Stimulated activated CD8-positive, alpha-beta memory T cell treated with anti-CD3 and anti-CD28 coated beads, Interleukin-15, amount 100 ng/mL, for 48 hours (primary cell): ENCODE measurements at places on chromosomes 2 and 18.

DNA sequence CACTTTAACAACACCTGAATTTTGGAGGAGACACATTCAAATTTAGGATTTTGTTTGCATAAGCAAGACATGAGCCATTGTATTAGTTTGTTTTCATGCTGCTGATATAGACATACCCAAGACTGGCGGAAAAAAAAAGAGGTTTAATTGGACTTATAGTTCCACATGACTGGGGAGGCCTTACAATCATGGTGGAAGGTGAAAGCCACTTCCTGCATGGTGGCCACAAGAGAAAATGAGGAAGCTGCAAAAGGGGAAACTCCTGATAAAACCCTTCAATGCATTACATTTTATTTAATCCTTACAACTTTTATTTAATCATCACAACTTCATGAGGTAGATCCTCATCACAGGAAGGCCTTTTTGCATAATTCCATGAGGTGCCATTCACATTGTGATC, 242.0 kb upstream of the STON1 start:
- no peak for DNase-seq

DNA sequence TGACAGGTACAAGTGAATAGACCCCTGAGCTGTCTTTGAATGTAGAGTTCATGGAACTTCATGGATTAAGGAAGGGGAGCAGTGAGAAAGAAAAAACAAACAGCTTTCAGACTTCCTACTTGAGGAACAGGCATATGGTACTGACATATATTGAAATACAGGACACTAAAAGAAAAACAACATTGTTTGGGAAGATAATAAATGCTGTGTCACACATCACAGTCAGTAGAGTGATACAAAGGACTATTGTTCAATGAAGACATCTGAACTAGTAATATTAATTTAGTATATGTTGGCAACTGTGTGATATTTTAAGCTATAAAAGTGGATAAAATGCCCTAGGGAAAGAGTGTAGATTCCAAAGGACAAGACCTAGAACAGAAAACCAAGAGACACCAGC, 3.3 kb downstream of the DSC2 start:
- no peak for DNase-seq

- DNase-seq: no peak
Observed at GRCh38 chr2:190530248-190530900, 4.1 kb downstream of the NEMP2 start.

DNA sequence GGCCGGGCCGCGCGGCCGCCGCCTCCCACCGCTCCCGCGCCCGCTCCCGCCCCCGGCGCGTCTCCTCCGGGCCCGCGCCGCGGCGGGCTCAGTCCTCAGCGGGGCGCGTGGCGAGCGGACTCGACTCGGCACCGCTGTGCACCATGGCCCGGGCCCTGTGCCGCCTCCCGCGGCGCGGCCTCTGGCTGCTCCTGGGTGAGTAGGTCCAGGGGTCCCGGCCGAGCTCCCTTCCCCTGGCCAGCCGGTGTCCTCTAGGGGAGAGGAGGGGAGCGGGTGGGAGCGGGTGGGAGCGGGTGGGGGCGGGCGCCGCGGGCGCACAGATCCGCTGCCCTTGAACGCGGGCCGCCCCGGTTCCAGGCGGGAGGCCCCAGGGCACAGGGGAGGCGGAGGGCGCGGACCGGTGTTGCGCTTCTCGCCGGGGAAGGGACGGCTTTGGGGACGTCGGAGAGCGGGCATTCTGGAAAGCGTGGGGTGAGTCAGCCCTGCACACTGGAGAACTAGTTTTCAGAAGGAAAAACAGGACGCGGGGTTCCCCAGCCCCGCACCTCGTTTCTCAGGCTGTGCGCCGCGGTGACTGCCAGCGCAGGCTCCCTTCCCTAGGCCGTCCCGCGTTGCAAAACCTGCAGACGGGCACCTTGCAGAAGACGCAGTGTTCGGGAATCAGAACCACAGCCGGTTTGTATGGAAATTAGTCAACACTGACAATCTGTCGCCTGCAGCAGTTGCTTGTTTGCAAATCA, at the start of gene RAMP1:
Gene RAMP1 (plus strand): TSS at position 91 of the 740 bp plus-strand sequence. CDS start 53 bp downstream, at position 144.
- DNase-seq: no peak

GRCh38 chr2:240569523-240569997, 1.3 kb downstream of the RNPEPL1 start:
- no peak for DNase-seq
